ENCODE measurements at places on chromosomes 3 and 15. TPM values are rescaled to one million over a fixed set of nuclear protein-coding genes. Genes with fewer than 3 reads are reported as not detected.
A peak's percentile ranks its signal among the peaks of the same experiment; 100 is the strongest.

Gene EIF5A2
- 2.5 TPM for total RNA-seq

Gene C15orf62
- total RNA-seq, result 58.4 TPM

- no peak for DNase-seq
Observed at GRCh38 chr15:78192826-78193594, 41.4 kb downstream of the ACSBG1 start.

DNA sequence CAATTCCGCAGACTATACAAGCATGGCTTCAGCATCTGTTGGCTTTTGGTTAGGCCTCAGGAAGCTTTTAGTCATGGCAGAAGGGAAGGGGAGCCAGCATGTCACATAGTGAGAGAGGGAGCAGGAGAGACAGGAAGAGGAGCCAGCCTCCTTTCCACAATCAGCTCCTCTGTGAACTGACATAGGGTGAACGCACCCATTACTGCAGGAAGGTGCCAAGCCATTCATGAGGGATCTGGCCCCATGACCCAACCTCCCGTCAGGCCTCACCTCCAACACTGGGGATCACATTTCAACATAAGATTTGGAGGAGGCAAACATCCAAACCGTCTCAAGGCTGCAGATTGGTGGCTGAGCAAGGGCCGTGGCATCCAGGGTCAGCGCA, 106.3 kb downstream of the LRRK1 start:
- peak; percentile 68 for DNase-seq

Gene MUSTN1
- total RNA-seq, result 13.1 TPM

- no peak for DNase-seq
Observed at GRCh38 chr3:154217671-154218070, 96.5 kb downstream of the ARHGEF26 start.

Gene TRIM59
- 7.0 TPM for total RNA-seq

- no peak for DNase-seq
Observed at GRCh38 chr3:68819361-68819760, 113.0 kb downstream of the TAFA4 start.

DNA sequence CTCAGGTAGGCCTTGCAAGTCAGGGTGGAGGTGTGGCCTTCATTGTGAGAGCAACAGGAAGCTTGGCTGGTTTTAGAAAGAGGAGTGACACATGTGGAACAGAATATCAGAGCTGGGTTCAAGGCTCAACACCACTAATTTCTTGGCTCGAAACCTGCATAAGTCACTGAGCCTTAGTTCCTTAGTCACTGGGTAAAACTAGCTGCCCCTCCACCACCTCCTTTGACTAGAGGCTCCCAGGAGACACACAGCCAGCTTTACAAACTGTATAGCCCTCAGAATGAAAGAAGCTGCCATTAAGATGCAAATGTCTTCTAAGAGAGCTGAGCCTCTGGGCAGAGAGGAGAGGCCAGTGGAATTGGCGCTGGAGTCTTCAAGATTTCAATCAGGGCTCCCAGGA, 67.7 kb downstream of the CERS3 start:
- DNase-seq, result no peak

DNA sequence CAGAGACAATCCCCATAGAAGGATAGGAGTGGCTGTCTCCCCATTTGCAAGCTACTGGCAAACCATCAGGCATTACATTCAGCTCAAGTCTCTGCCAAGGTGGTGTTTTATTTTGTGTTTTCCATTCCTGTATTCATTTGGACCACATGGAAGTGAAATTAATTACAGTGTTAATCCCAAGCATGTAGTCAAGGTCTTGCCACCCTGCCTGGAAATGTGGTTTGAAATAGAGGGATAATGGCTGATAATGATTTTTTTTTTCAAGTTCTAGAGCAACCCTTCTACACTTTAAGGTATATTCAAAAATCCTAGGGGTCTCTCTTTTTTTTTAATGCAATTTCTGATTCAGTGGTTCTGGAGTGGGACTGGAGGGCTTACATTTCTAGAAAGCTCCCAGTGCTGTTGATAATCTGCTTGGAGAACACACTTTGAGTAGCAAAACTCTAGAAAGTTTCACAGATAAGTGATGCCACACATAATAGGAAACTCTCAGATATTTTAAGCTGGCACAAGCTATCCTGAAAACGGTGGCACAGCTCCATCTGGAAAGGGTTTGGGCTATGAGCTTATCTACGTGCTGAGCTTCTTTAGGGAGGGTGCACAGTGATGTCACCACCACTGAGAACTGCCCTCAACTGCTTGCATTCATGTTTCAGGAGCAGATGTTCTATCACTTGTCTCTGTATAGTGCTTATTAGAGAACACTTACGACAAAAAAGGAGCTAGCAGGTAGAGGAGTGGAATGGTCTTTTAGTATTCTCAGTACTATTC, 140.1 kb upstream of the IL12A start:
- no peak for DNase-seq

DNA sequence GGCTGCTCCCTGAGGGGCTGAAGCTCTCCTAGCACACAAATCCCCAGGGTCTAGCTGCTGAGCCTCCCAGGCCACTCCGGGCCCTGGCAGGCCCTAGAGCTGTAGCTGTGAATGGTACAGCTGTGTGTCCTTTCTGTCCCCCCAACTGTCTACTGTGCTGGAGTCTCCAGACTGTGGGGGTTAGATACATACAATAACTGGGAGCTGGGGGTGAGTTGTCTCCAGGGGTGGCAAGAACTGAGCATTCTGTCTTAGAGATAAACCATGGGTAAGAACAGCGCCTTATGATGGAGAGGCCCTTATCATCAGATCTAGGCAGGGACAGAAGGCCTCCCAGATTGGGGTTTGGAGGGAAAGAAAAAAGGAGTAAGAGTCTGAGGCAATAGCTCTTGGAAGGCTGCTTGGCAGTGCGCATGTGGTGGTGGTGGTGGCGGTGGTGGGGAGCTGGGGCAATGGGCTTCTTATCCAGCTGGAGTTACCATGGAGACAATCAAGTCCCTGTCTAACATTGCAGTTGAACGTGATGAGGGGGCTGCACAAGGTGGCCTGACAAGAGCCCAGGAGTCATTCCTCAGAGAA, 3.6 kb downstream of the CYB561D2 start:
- DNase-seq, result no peak

DNA sequence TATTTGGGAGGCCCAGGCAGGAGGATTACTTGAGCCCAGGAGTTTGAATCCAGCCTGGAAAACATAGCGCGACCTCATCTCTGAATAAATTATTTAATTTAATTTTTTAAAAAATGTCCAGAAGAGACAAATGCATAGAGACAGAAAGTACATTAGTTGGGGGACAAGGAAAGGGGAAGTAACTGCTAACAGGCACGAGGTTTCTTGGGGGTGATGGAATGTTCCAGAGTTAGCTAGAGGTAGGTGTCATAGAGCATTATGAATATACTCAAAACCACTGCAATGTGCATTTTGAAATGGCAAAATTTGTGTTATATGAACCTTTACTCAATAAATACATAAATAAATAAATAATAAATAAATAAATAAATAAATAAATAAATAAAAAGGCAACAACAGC, 31.7 kb upstream of the CYP11A1 start:
- DNase-seq, result no peak

Gene NMNAT3
- total RNA-seq, result 41.9 TPM

GRCh38 chr3:88311826-88312225, 162.1 kb downstream of the C3orf38 start:
- DNase-seq, result no peak

DNA sequence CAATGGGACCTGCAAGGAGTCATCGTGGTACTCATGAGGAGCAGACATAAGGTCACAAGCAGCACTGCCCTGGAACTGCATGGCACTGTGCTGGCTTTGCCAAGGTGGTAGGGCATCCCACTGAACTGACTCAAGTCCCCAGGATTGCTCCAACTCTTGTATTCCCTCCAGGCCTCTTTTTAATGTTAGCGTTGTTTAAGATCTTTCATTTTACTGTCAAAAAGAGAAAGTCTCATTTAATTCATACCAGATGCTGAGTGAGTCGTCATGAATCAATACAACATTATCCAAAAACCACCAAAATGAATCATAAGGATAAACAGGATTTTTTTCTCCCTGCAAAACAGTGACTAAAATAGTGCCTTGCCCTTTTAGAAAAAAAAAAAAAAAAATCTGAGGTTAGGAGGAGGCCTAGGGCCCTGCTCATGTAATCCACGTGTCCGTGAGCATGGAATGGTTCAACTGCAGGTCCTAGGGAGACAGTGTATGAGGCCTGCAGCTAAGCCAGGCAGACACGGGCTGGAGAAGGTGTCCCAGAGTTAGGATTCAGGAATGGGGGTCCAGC, 36.7 kb upstream of the BLM start:
- DNase-seq, result no peak

- no peak for DNase-seq
Observed at GRCh38 chr15:80179935-80180334, 27.1 kb downstream of the FAH start.

DNA sequence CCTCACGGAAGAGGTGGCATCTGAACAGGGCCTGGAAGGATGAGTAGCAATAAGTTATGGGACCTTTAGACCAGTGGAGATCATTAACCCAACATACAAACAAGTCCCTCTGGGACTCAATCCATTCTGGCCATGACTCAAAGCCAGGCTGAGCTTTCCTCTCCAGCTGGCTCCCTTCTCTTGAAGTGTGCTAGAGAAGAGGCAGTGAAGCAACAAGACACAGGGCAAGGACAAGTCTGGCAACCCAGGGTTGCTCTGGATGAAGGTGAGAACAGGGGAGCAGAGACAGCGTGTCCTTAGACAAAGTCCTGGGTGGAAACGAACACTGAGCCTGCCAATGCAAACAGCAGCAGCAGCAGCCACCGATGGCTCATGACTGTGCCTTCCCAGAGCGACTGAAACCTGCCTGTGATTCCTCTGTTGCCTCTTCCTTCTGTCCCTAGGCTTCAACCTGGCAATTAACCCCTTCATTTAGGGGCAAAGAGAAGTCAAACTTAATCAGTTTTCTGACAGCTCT, 86.8 kb downstream of the BDH1 start:
- DNase-seq, result no peak

Gene ESYT3
- 44.5 TPM for total RNA-seq

GRCh38 chr15:61173899-61174689, 55.0 kb downstream of the RORA start:
- no peak for DNase-seq

DNA sequence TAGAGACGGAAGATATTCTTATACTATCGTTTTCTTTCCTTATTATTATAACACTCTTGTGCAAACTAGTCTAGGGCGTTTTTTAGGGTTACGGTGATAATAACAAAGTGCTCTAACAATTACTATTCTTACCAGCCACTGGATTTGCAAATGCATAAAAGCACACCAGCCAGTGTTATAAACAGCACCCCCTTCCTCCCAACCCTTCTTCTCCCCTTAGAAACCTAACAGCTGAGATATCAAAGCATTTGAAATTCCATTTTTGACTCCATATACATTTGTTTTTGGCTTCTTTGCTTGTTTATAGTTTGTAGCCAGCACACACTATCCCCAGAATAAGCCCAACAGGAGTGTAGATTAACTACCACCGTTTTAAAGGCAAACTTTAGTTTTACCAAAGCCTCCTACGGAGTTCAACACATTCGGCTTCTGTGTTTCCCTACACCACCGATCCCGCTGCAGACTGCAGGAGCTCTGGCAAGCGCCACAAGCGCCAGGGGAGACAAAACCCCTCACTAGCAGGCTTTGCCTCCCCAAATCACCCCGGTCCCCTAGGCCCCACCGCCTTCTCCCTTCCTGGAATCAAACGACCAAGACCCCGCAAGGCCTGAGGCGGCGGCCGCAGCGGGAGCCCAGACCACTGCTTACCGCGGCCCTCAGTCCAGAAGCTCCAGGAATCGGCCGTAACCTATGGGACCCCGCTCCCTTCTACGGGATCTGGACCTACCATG, 461 bp downstream of the COPB2 start:
- no peak for DNase-seq

GRCh38 chr15:56969265-56969895, 50.9 kb downstream of the TCF12 start:
- no peak for DNase-seq

DNA sequence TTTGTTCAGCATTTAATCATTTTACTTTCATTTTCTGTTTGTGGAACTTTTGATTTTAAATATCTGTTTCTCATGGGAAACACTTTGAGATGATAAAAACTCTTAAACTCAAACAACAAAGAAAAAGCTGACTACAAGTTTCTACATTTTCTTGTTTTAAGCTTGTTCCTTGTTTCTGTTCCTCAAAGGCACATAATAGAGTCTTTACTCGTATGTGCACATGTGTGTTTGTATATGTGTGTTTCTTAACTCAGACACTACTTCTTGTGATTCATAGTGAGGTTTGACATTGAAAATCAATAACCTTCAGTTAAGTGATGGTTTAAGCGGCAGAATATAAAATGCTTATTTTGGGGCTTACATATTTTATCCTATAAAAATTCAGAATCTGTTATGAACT, 786.7 kb upstream of the EPHA6 start:
- DNase-seq, result no peak

Gene SMCO1
- total RNA-seq, result not detected

- DNase-seq, result no peak
Observed at GRCh38 chr3:38255627-38256026, 10.0 kb upstream of the SLC22A13 start.

DNA sequence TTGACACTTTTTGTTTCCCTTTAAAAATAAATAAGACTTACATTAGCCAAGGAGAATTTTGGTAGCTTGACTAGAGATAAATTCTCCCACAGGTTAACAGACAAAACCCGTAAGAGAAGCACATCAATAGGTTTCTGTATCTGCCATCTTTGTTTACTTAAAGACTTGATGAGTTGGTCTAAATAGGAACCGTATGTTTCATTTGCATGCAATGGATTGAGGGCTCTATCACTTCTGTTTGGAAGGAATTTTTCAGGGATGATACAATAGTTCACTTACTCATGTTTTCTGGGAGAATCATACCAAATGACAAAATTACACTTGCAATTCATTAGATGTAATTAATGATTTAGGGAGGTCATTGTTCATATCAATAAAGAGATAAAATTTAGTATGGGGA, 631.5 kb upstream of the NR2F2 start:
- no peak for DNase-seq

GRCh38 chr3:149494022-149494758, 19.7 kb downstream of the TM4SF4 start:
- DNase-seq, result peak; percentile 89

Gene GATA2
- 4.2 TPM for total RNA-seq

DNA sequence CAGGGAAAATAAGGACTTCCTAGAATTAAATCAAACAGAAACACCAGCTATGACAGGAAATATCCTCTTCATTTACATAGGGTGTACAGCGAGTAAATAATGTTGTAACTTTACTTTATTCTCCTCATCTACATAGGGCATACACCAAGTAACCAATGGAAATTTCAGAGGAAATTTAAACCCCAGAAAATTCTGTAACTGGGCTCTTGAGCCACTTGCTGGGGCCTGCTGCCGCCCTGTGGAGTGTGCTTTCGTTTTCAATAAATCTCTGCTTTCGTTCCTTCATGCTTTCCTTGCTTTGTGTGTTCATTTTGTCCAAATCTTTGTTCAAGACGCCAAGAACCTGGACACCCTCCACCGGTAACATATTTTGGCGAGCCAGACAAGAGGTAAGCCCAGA, 990.4 kb upstream of the CADM2 start:
- no peak for DNase-seq

DNA sequence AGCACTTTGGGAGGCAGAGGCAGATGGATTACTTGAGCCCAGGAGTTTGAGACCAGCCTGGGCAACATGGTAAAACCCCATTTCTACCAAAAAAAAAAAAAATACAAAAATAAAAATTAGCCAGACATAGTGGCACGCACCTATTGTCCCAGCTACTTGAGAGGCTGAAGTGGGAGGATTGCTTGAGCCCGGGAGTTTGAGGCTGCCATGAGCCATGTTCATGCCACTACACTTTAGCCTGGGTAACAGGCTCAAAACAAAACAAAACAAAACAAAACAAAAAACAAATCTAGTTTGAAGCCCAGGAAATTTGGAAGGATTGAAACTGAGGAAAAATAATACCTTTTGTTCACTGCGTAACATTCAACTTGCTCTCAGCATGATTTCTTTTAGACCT, 16.6 kb downstream of the TMOD3 start:
- DNase-seq, result no peak

Gene ILDR1
- 1.8 TPM for total RNA-seq

Gene PLSCR4
- 22.7 TPM for total RNA-seq

Measured in lower leg skin (tissue), 4 donors.